CD8-positive, alpha-beta memory T cell (primary cell): ENCODE measurements at places on chromosomes 6 and 20. TPM values are rescaled to one million over a fixed set of nuclear protein-coding genes. Genes with fewer than 3 reads are reported as not detected.

Gene RCAN2
- 0.49 TPM for total RNA-seq

Gene TAGAP
- 145 TPM for total RNA-seq

Gene PDE7B
- total RNA-seq = 0.04 TPM

Gene PDSS2
- total RNA-seq = 14.2 TPM

Gene SIGLEC1
- total RNA-seq = 0.18 TPM
